ENCODE measurements at places on chromosomes 7 and 10.

DNA sequence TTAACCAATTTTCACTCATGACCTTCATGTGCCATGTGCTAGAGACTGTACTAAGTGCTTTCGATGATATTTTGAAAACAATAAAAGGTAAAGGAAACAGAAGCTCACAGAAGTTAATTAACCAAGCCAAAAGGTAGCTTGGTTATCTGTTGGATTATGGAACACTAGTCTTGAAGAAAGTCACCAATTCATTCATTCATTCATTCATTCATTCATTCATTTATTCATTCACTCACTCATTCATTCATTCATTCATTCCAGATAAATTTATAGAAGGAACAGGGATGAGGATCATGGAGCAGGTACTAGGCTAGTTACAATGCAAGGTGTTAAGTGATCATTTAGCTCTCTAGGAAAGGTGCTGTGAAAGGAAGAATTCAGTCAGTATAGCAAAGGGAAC, 322.8 kb downstream of the MAGI2 start:
- no peak for DNase-seq

DNA sequence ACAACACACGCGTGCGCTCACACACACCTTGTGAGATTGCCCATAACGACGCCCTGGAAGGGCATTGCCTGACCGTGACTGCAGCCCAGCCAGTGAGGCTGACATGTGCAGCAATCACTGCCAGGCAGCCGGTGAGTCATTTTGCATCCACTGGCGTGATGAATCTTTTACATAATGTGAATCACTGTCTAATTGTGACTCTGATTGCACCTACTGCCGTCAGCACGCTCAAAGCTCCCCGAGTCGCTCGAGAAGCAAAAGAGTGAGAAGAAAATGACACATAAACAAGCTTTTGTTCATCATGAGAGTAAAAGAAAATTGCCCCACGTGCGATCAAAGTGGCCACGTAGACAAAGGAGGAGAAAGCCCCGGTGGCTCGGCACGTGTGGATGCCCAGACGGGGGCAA, 117.4 kb upstream of the PFKP start:
- DNase-seq = no peak

GRCh38 chr10:59586407-59586891, 123.2 kb downstream of the SLC16A9 start:
- DNase-seq = no peak

DNA sequence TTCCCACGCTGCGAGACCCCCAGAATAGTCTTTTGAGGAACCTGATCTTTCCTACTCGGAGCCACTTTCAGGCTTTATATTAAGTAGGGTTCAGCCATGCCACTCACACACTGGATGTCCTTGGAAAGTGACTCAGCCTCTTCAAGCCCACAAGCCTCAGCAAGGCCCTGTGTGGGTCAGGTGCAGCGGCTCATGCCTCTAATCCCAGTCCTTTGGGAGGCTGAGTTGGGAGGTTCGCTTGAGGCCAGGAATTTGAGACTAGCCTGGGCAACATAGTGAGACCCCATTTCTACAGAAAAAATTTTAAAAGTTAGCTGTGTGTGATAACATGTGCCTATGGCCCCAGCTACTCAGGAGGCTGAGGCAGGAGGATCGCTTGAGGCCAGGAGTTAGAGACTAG, 119.7 kb upstream of the TNRC18 start:
- DNase-seq = no peak

GRCh38 chr10:9800011-9800410, 1217.7 kb upstream of the CELF2 start:
- DNase-seq = no peak
